NCI-H1694 treated with DMSO at 0.1 percent for 48 hours (cell line): ENCODE measurements at places on chromosomes 2 and 18.

- no peak for DNase-seq
Observed at GRCh38 chr2:21535826-21536225, 412.1 kb downstream of the TDRD15 start.

DNA sequence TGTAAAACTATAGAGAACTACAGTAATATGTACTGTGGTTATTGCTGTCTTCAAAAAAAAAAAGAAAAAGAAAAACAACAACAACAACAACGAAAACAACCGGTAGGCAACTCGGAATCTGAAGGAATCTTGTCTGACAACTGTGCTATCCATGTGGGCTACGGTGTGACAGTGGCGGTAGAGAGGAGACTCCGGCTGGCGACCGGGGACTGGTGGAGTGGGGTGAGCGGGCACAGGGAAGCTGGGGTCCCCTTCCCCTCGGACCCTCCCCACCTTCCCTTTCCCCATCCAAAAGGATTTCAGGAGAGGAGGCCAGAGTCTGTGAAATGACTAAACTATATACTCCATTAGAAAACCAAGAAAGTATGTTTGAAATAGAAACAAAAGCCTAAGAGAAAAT is 22.9 kb downstream of the IGFBP5 start:
- DNase-seq: no peak

GRCh38 chr2:62972601-62973000 is 78.0 kb upstream of the OTX1 start:
- DNase-seq: no peak

GRCh38 chr2:232681527-232681926 is 15.6 kb upstream of the GIGYF2 start:
- no peak for DNase-seq

- no peak for DNase-seq
Observed at GRCh38 chr2:10390369-10390801, 57.7 kb downstream of the ODC1 start.

DNA sequence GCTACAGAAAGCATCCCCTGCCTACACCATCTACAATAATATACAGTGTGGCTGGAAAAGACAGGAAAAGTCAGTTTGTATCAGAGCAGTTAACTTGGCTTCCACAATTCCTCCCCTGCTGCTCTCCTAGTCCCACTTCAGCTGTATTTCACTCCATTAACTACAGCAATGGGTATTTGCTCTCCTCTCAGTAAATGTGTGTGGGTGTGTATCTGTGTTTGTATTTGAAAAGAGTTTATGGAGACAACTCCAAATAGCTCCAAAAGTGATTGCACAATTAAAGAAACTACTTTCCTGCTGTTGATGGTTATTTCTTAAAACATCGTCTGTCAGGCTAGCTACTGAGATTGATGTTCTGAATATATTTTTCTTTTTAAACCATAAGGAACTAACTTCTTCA is 333.7 kb upstream of the FIGN start:
- DNase-seq: no peak

DNA sequence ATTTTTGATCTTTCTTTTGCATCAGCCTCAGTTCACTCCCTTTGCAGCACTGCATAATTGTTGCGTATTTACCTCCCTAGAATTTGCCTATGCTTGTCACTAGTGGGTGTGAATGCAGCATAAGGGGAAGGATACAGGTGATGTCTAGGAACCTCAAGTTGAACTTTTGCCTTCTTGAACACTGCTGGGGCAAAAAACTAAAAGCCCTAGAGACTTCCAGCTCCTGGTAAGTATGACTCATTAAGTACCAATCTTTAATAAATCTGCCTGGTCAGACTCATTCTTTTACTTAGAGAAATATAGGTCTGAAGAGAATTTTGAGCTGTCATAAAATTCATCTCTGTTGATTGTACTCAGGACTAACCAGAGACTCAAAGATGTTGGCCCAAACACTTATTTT is 547.3 kb upstream of the FANCL start:
- no peak for DNase-seq

- DNase-seq: no peak
Observed at GRCh38 chr2:76178610-76179009, 467.9 kb upstream of the GCFC2 start.

DNA sequence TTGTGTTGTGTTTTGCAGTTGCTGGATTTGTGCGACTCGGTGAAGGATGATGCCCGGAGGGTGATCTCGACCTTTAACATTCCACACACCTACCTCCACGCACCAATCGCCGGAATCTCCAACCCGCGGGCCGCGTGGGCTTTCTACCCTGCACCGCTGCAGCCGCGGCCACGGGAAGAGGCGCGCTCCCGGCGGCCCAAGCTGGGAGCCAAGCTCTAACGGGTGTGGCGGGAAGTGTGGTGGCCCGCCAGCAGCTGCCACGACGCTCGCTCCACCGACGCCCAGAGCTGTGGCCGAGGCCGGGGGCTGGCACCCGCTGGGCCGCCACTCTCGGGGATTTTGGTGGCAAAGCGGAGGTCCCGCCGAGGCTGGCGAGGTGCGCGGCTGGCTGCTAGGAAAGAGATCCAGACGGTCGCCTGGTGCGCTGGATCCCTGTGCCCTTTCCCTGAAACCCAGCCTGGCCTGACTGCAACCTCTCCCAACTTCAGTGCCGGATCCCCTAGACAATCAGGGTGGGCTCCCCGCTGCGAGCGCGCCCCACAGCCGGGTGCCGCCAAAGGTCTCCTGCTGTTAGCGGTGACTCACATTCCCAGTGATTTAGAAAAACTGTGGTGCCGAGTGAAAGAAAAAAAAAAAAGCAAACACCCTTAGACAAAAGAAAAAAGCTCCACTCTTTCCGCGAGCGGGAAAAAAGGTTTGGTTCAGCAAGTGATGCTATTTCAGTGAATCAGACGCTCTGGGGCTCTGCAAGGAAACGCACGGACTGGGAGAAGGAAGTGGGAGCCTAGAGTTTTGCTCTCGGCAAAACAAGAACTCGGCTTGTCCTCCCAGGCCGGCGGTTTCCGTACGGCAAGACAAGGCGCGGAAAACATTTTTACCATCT is 2.9 kb upstream of the BCL2L11 start:
- no peak for DNase-seq

GRCh38 chr2:165952741-165953211 is 800 bp downstream of the TTC21B start:
- peak; percentile 24 for DNase-seq

GRCh38 chr2:100741880-100742276 is 78.1 kb upstream of the NPAS2 start:
- no peak for DNase-seq

GRCh38 chr2:154924531-154924930 is 226.0 kb downstream of the KCNJ3 start:
- no peak for DNase-seq

DNA sequence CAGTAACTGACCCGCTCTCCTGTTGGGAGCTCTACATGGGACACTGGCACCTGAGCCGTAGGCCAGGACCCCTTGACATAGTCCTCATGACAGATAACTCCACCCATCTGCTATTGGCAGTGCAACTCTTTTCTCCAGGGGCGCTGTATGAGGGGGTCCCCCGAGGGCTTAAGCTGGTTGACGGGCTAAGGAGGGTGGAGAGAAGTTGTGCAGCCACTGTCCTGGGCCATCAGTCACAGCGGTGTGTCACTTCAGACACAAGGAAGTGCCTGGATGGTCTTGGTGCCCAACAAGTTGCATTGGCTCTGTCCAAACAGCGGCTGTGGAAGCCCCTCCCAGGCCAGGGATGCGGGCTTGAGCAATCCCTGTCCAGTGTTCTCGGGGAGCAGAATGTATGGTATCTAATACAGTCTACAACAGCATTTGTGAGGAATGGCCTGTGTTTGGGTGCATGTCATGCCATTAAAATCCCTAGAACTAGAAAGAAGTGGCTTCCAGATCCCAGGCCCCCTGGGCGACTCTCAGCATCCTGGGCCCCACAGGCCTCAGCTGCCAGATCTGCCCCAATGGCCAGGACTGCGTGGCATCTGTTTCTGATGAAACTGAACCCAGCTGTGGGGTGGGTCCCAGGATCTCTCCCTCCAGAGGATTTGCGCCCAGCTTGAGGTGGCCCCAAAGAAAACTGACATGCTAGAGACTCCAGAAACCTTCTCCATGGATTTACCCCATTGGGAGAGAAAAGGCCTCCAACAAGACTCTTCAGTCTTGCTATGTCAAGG is 23.3 kb downstream of the TTC32 start:
- no peak for DNase-seq

DNA sequence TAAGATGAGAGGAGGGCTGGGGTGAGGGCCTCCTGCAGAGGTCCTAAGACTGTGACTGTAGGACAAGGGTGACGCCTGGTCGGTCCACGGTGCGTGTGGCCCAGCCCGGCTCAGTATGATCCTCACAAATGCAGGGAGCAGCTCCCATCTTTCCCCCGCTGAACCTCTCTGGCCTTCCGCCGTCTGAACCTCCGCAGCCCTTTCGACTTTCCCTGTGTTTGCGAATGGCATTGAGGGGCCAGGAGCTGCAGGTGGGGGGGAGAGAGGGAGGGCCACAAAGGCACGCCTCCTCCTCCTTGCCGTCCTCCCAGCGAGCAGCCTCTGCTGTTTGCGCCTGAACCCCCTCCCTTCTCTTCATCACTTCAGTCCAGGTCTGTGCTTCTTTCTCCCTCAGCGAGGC is 68.6 kb upstream of the PXDN start:
- DNase-seq: no peak

- DNase-seq: peak; percentile 81
Observed at GRCh38 chr2:158214431-158214830, 112.8 kb downstream of the UPP2 start.

- no peak for DNase-seq
Observed at GRCh38 chr2:12173271-12173942, 427.0 kb downstream of the LPIN1 start.

DNA sequence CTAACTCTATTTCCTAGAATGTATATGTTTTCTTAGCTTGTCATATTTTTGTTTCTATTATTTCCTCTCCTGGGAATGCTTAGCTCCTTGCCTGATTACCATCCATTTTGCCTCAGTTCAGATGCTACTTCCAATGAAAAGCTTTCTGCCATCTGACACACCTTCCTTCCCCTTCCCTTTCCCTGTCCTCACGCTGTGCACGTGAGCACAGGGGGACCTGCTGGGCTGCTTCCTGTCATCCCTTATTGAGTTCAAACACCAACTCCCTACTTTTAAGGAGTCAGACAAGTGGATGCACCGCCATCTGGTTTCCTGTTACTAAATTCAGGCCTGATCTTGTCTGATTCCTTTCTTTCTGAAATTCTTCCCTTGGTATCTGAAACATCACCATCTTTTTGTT is 2.4 kb upstream of the INO80C start:
- no peak for DNase-seq

GRCh38 chr2:185372188-185372587 is 366.4 kb upstream of the FSIP2 start:
- no peak for DNase-seq

- no peak for DNase-seq
Observed at GRCh38 chr2:207399301-207399700, 130.5 kb upstream of the CREB1 start.

DNA sequence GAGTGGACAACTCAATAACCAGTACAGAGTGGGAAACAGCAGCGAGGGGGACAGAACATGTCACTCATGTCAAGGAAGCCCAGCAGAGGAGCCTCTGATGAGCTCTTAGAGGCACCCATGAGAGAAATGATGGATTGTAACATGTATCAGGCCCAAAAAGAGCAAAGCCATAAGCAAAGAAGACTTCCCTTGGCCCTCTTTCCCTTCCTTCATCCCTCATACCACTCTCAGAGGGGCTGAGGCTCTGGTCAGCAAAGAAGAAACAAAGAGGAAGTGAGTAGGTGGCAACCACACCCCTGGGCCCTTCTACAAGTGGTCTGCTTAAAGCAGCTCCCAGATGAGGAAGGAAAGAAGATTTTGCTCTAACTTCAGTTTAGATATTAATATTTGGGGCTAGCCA is 112.8 kb downstream of the CDC42EP3 start:
- no peak for DNase-seq

GRCh38 chr18:12329125-12329698 is 21.2 kb downstream of the TUBB6 start:
- DNase-seq: no peak

DNA sequence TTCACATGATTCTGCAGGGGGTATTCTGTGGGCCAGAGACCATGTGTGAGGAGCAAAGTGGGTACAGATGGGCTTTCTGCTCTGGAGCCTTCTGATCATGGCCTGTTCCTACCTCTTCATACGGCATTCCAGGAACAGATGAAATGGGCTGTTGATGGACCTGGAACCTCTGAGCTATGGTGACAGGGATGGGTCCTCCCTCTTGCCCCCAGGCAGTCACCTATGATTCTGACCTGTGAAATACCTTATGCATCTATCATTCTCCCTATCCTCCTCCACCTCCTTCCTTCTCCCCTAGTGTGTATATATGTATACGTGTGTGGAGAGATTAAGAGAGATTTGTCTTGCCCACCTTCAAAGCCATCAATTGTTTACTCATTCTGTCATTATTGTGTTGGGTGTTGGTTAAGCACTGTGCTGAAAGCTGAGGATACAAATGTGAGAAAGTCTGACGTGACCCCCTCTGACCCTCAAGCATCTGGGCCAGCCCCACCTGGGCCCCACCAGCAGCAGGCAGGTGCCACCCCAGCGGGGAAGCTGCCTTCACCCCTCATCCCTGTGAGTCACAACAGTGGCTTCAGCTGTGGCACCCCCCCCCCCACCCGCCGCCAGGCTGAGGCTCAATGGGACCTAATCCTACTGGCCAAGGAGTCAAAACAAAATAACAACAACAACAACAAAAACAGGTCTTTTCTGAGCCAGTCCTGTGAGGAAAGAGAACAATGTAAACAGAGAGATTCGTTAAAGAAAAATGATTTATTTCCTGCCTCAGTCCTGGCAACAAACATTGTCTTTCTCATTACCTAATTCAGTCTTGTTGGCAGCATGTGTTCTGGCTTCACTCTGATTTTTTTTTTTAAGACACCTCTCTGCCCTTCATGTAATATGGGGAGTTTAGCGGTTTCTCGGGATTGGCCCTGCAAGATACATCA is 103.8 kb upstream of the CDC42EP3 start:
- no peak for DNase-seq

- DNase-seq: no peak
Observed at GRCh38 chr18:23317975-23318675, 135.0 kb upstream of the RIOK3 start.

DNA sequence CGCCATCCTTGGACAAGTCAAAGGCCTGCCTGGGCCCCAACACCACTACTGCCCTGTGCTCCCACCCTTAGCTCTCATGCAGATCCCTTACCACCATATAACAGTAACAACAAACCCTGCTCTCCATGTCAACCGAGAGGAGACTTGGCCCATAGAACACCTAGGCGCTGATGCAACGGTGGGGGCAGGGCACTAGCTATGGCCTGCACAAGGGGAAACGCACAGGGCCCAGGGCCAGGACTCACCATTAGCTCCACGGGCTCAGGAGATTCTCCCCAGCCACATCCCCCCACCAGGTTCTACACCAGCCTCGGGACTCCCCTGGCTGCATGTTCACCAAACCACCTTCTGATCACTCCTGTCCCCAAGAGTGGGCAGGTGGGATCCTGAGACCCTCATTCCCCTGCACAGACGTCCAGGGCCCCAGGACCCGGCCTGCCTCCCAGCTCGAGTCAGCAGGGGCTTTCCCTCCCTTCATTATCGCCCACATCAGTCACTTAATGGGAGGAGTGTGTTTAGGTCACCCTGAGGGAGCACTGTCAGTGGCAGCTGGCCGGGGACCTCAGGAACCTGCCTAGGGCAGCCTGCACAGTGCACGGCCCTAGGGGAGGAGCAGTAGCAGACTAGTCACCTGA is 29.3 kb downstream of the ANKMY1 start:
- no peak for DNase-seq

- DNase-seq: no peak
Observed at GRCh38 chr18:34493566-34494358, 216.3 kb upstream of the DTNA start.

GRCh38 chr2:131126436-131126835 is 21.3 kb downstream of the PLEKHB2 start:
- DNase-seq: no peak

- no peak for DNase-seq
Observed at GRCh38 chr2:69625078-69625795, 18.3 kb downstream of the AAK1 start.

GRCh38 chr2:34419856-34420255 is 820.8 kb upstream of the FAM98A start:
- DNase-seq: no peak
